ENCODE measurements at places on chromosomes 4 and X.
A peak's percentile ranks its signal among the peaks of the same experiment; 100 is the strongest.

GRCh38 chr4:132540268-132540667 is 608.8 kb upstream of the PCDH10 start:
- DNase-seq, result no peak
- no peak overlapping the region for H3K27ac ChIP-seq
- H3K4me3 ChIP-seq, result no peak overlapping the region
- H3K36me3 ChIP-seq, result no peaks in the 10 kb centered on the region

- no peak overlapping the region for H3K27ac ChIP-seq
- no peak for DNase-seq
- no peaks in the 10 kb centered on the region for H3K36me3 ChIP-seq
- H3K4me1 ChIP-seq, result no peaks in the 10 kb centered on the region
- H3K27me3 ChIP-seq, result peaks cover 2% of the 10 kb centered on the region
Observed at GRCh38 chr4:88963817-88964216, 93.2 kb downstream of the FAM13A start.

DNA sequence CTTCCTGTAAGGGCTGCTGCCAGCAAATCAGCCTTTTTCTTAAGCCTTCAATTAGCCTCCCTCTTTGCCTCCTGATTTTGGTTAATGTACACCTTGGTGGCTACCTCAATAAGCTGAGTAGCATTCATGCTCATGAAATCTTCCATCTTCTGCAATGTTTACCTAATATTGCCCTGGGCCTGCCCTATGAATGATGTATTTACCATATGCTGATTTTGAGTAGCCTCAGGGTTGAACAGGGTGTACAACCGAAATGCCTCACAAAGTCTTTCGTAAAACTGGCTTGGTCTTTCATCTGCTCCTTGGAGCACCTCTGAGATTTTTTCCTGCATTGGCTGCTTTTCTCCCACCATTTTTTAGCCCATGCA is 29.8 kb downstream of the SULT1E1 start:
- H3K27me3 ChIP-seq, result no peaks in the 10 kb centered on the region
- H3K36me3 ChIP-seq, result no peaks in the 10 kb centered on the region
- H3K4me3 ChIP-seq, result no peak overlapping the region
- no peak for DNase-seq
- no peak overlapping the region for H3K27ac ChIP-seq

DNA sequence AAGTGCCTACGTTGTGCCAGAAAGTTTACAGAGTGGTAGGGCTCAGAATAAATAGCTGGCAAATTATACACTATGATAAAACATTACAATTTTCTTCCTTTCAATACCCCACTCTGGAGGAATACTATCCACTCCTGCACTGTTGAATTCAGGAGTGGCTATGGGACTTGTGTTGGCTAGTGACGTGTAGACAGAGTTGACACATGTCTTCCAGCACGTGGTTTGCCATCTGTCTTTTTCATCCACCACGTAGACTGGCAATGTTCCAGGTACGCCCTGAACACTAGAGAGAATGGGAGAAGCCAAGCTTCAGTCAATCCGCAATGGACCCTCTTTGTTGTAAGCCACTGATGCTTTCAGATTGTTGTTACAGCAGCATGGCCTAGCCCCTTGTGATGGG is 168.8 kb upstream of the RBPJ start:
- peaks cover 3% of the 10 kb centered on the region for H3K36me3 ChIP-seq
- H3K4me3 ChIP-seq, result no peak overlapping the region
- no peak for DNase-seq
- H3K27me3 ChIP-seq, result peaks cover 5% of the 10 kb centered on the region

DNA sequence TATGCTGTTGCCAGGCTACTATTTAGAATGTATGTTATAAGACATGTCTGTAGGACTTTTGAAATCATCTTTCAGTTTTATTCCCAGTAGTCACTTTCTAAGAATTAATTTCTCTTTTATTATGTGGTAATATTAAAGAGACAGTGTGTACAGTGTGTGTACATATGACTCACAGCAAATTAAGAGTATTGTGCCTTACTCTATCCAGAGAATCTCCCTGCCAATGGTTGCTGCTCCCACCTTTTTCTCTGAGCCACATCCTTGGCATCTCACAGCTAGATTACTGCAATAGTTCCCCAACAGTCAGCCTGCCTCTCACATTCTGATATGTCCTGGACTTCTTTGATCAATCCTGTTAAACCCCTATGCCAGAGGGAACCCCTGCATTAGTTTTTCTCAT is 114.5 kb downstream of the ANXA5 start:
- no peak for DNase-seq
- H3K27me3 ChIP-seq, result peaks cover 4% of the 10 kb centered on the region
- no peak overlapping the region for H3K4me3 ChIP-seq
- no peak overlapping the region for H3K27ac ChIP-seq

- no peaks in the 10 kb centered on the region for H3K27me3 ChIP-seq
- H3K4me3 ChIP-seq, result no peak overlapping the region
- no peak for DNase-seq
- no peak overlapping the region for H3K27ac ChIP-seq
Observed at GRCh38 chrX:95536111-95536510, 1148.5 kb upstream of the DIAPH2 start.

- no peak overlapping the region for H3K27ac ChIP-seq
- H3K4me3 ChIP-seq, result no peak overlapping the region
- peaks cover 3% of the 10 kb centered on the region for H3K27me3 ChIP-seq
- H3K4me1 ChIP-seq, result no peaks in the 10 kb centered on the region
- no peak for DNase-seq
Observed at GRCh38 chr4:113094802-113095201, 45.3 kb downstream of the ANK2 start.

DNA sequence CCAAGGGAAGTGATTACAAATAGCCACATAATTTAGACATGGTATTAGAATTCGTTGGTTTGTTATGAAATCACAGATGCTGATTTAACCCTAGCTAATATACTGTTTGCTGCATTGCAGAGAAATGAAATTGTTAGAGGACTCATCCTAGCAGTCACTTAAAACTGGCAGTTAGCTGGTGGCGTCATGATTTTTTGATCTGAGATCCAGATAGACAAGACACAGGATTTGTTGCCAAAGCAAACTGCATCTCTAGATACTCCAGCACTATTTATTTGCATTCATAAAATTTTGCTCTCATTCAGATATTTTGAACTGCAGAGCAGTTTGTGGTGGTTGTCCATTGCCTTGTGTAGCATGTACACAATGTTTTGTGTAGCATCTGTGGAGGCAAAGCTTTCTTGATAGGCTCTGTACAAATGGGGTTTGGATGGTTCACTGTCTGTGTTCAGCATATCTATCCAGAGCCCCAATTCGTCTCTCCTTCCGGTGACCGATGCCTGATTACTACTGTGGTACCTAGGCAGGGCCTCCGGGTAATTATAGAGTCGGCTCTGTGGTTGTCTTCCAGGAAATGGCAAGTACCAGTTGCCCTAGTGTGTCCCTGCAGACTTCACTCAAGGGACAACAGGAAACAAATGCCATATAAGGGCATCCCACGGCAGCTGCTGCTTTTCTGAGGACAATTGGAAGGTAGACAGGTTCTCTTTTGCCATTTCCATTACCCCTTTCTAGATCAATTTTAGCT is 30.1 kb upstream of the SPARCL1 start:
- H3K27ac ChIP-seq, result no peak overlapping the region
- H3K27me3 ChIP-seq, result no peaks in the 10 kb centered on the region
- peak; percentile 32 for DNase-seq
- H3K36me3 ChIP-seq, result no peaks in the 10 kb centered on the region
- H3K4me1 ChIP-seq, result peaks cover 16% of the 10 kb centered on the region

DNA sequence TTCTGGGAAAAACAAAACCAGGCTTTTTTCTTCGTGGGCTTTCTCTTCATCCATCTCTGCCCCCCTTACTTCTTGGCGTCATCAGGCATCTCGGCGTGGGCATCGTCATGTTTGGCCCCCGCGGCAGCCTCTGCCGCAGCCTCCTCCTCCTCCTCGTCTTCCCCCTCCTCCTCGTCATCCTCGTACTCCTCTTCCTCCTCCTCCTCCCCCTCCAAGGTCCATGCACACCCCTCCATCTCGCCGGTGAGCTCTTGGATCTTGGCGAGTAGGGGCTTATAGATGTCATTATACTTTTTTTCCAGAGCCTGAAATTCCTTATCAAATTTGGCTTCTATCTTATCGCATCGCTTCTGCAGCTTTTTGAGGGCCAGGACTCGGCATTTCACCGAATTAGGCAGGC is 488 bp downstream of the NAP1L5 start:
- peak overlapping the region; percentile 80 for H3K4me3 ChIP-seq
- H3K27ac ChIP-seq, result peak overlapping the region; percentile 71
- H3K27me3 ChIP-seq, result no peaks in the 10 kb centered on the region
- peaks cover 9% of the 10 kb centered on the region for H3K4me1 ChIP-seq

DNA sequence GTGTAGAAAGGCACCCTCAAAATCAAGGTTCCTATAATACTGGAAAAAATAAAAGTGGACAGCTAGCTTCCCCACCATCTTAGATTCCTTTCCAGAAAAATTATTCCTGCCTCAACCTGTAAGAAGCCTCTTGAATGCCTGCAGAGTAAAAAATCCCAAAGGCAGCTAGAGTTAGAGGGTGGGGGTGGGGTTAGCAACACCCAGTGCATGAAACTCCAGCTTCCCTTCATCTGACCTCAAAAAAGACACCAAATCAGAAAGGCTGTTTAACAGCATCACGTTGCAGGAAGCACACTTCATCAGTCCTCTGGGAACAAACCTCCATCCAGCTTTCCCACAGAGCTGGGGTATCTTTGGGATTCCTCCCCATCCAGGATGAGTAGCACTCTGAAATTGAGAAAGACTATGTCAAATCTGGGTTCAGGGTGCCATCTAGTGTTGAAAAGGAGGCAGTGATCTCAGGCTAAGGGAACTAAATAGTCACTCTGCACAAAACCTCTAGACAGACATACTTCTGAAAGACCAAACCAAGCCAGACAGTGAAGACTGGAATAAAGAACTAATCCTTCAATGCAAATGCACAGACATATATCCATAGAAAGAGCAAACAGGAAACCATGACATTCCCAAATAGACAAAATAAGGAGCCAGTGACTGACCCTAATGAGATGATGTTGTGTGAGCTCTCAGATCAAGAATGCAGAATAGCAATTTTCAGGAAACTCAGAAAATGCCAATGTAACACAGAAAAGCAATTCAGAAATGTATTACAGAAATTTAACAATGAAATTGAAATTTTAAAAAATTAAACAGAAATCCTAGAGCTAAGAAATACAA is 97.9 kb downstream of the ARHGEF9 start:
- peaks cover 4% of the 10 kb centered on the region for H3K4me1 ChIP-seq
- H3K27me3 ChIP-seq, result no peaks in the 10 kb centered on the region
- no peak for DNase-seq
- H3K36me3 ChIP-seq, result peaks cover 32% of the 10 kb centered on the region
- H3K27ac ChIP-seq, result no peak overlapping the region

- H3K27me3 ChIP-seq, result no peaks in the 10 kb centered on the region
- H3K36me3 ChIP-seq, result no peaks in the 10 kb centered on the region
- no peak for DNase-seq
- H3K27ac ChIP-seq, result no peak overlapping the region
- H3K4me1 ChIP-seq, result no peaks in the 10 kb centered on the region
Observed at GRCh38 chrX:129347291-129347690, 176.0 kb downstream of the SMARCA1 start.

DNA sequence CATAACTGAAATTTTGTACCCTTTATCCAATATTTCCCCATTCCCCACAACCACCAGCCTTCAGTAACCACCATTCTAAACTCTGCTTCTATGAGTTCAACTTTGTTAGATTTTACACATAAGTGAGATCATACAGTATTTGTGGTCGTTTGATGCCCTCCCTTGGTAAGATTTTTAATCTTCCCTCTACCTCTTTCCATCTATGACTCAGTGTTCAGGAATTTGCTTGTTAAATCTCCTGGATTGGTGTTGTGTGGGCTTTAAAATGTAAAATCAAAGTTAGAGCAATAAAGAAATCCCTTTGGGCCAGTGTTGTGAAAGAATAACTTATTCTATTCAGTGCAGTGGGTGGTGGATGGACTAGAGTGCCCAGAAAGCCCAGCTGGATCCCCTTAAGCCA is 37.4 kb downstream of the SLC16A2 start:
- no peak overlapping the region for H3K27ac ChIP-seq
- H3K4me3 ChIP-seq, result no peak overlapping the region
- peaks cover 2% of the 10 kb centered on the region for H3K4me1 ChIP-seq
- H3K36me3 ChIP-seq, result no peaks in the 10 kb centered on the region
- no peak for DNase-seq

DNA sequence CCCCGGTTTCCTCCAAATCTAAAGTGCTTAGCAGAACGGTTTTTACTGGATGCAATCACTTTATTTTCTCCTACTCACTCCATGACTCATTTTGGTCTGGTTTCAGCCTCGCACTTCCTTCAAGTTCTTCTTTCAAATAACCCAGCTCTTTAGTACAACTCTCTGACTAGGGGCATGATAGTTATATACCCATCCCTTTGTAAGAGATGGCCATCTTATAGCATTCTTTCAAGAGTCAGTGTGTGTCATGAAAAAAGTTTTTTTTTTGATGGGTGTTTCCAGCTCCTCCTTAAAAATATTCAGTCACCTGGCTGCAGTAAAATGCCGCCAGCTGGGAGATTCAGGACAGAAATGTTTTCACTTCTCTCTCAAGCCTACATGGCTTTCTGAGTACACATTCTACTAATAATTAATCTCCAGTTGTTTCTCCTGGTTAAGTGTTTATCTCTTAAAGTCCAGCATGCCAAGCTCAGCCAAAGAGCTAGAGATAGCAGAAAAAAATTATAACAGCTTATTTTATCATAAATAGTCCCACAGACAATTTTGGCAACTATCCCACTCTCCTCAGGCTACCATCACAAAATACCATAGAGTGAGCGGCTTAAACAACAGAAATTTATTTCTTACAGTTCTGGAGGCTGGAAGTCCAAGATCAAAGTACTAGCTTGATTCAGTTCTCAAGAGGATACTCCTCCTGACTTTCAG is 139.3 kb downstream of the GASK1B start:
- no peak overlapping the region for H3K27ac ChIP-seq
- DNase-seq, result no peak
- H3K4me1 ChIP-seq, result no peaks in the 10 kb centered on the region
- no peaks in the 10 kb centered on the region for H3K36me3 ChIP-seq
- no peaks in the 10 kb centered on the region for H3K27me3 ChIP-seq

GRCh38 chr4:82360298-82361177 is 13.3 kb downstream of the HNRNPD start:
- H3K27ac ChIP-seq, result peak overlapping the region; percentile 52
- no peak for DNase-seq
- peaks cover 92% of the 10 kb centered on the region for H3K4me1 ChIP-seq
- peaks cover 69% of the 10 kb centered on the region for H3K36me3 ChIP-seq
- H3K4me3 ChIP-seq, result no peak overlapping the region

- no peaks in the 10 kb centered on the region for H3K4me1 ChIP-seq
- H3K4me3 ChIP-seq, result no peak overlapping the region
- H3K36me3 ChIP-seq, result no peaks in the 10 kb centered on the region
- DNase-seq, result no peak
- no peak overlapping the region for H3K27ac ChIP-seq
- H3K27me3 ChIP-seq, result peaks cover 2% of the 10 kb centered on the region
Observed at GRCh38 chrX:37676811-37677210, 8.8 kb upstream of the XK start.

- no peaks in the 10 kb centered on the region for H3K36me3 ChIP-seq
- no peak overlapping the region for H3K27ac ChIP-seq
- H3K27me3 ChIP-seq, result no peaks in the 10 kb centered on the region
- H3K4me1 ChIP-seq, result no peaks in the 10 kb centered on the region
Observed at GRCh38 chr4:57234252-57234775, 124.1 kb upstream of the IGFBP7 start.

Data from activated naive CD8-positive, alpha-beta T cell treated with anti-CD3 and anti-CD28 coated beads, Interleukin-2, amount 50 U/mL, for 24 hours (primary cell).